ENCODE measurements at places on chromosomes 2 and 18.

DNA sequence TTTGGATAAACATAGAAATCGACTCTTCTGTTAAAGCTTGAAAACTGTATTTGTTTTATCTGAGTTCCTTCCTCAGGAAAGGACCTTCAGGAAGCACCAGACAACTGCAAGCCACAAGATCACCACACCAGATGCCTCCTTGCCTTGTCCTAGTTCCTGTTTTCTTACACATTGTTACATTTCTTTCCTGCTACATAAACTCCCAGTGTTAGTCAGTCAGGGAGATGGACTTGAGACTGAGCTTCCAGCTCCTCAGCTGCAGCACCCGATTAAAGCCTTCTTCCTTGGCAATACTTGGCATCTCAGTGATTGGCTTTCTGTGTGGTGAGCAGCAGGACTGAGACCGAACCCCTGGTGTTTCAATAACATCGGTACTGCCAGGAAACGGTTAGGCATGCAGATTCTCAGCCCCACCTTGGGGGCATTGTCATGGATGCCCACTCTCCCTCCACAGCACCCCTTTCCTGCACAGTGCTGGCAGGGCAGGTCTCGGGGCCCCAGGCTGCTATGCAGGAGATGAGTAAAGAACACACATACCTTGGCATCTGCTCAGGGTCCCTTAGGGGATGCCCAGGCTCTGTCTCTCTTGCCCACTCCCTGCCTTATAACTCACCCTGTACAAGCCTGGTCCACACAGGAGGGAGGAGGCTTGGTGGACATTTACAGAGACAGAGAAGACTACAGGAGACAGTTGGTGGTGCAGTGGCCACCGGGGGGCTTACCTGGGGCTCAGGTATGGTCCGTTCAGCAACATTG, 32.6 kb downstream of the ANKMY1 start:
- no peak for DNase-seq

DNA sequence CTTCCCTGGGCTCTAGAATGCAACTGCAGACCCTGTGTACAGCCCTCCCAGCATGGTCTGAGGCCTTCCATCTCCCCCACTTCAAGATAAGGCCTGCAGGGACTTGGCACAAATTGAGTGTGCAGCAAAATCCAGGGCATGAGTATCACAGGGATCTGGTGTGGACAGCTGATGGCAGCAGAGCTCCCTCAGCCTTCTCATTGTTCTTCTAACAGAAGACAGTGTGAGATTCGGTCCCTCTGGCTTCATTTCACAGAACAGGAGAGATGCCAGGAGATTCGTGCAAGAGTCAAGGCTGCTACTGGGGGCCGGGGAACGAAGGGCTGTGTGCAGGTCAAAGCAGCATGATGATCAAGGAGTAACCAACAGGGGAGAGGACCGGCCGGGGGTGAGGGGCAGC, 85.8 kb downstream of the UXS1 start:
- no peak for DNase-seq

GRCh38 chr2:131148426-131148825, 43.3 kb downstream of the PLEKHB2 start:
- no peak for DNase-seq

GRCh38 chr18:55221622-55222021, 262.4 kb upstream of the CCDC68 start:
- no peak for DNase-seq

- DNase-seq = no peak
Observed at GRCh38 chr2:78779761-78780160, 245.7 kb upstream of the REG3G start.

- no peak for DNase-seq
Observed at GRCh38 chr2:135850892-135851668, 14.1 kb upstream of the LCT start.

DNA sequence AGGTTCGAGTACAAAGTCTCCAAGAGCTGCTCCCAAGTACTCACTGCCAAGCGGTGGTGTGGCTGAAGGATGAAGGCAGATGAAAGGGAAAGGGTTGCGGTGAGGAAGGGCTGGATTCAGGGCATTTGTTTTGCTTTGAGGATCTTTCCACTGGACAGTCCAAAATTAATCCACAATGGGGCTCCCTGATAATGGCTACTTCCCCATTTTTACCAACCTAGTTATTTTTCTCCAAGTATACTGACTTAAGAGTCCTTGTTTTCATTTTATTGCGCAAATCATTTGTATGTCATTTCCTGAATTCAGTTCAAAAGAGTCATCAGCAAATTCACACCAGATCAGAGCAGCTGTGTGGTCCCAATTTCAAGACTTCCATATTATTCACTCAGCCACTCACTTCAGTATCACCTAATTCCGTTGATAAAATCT, 464 bp upstream of the SESTD1 start:
- DNase-seq = no peak

GRCh38 chr2:200352636-200353035, 46.1 kb downstream of the SPATS2L start:
- no peak for DNase-seq

- no peak for DNase-seq
Observed at GRCh38 chr18:65347446-65347845, 403.4 kb upstream of the CDH7 start.

GRCh38 chr18:28781616-28782362, 604.9 kb upstream of the CDH2 start:
- no peak for DNase-seq

DNA sequence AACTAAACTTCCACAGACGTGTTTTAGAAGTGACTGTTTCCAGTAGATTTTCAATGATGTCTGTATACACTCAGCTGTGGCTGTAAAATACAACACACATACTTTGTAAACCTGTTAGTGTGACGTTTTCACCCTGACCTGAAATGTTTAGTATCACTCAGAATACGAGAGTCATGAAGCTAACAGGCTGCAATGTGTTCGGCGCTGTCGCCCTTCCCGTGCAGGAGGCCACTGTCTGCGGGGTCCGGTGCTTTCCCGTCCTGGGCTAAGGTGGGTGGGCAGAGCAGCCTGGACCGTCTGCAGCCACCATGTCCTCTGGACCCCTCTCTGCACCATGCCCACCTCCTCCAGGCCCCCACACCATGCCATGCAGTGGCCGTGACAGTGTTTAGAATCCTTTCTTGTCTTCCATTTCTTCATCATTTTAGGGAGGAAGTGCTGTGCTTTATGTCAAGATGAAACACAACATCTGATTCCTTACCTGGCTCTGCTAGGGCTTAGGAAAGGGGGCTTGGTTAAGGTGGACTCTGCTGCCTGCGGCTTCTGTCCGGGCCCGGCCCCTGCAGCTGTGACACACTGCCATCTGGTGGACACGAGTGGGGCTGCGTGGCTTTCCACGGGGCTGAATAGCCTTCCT, 53.8 kb upstream of the RBM44 start:
- peak; percentile 80 for DNase-seq

DNA sequence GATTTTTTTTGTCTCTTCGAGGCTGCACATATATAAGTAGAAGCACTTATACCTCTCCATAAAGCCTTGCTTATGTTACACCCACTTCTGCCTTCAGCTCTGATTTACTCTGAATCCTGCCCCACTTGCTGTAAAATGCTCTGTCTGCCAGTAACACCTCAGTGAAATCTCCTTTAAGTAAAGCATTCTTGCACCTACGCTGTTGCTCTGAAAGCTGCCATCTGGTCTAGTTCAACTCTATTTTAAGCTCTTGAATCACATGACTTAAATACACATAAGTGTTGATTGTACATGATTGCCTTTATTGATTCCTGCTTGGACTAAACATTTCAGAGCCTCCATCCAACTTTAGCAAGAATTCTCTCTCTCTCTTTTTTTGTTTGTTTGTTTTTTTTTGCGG, 609.0 kb upstream of the CELF4 start:
- no peak for DNase-seq

- DNase-seq = no peak
Observed at GRCh38 chr2:24214880-24215279, 40.0 kb downstream of the FAM228A start.

DNA sequence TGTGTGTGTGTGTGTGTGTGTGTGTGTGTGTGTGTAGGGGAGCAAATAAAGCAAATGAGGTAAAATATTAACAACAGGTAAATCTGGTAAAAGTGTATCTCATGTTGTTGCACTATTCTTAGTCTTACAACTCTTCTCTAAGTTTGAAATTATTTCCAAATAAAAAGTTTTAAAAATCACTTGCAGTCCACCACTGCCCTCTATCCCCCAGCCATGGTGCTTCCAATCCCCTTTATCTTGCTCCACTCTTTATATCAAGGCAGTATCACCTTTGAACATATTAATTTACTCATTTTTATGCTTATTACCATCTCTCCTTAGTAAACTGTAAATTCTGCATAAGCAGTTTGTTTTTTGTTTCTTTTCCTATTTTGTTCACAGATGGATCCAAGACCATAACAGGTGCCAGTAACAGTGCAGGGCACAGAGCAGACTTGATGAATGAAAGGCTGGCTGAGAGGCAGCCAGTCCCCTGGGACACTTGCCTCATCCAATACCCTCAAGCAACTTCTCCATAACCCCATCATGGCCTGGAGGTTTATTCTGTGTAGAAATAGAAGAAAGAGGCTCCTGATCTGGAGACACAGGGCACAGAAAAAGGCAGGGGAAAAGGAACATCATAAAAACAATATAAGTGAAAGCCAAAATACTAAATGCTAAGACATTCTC, 67.6 kb downstream of the LDAH start:
- no peak for DNase-seq

GRCh38 chr2:225137971-225138370, 95.7 kb upstream of the DOCK10 start:
- DNase-seq = no peak

DNA sequence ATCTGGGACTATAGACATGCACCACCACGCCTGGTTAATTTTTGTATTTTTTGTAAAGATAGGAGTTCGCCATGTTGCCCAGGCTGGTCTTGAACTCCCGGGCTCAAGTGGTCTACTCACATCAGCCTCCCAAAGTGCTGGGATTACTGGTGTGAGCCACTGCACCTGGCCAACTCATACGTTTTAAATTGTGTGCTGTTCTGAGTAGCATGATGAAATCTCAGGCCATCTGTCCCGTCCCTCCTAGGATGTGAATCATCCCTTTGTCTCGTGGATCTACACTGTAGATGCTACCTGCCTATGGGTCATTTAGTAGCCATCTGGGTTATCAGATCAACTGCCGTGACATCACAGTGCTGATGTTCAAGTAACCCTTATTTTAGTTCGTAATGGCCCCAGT, 38.5 kb upstream of the RMP24 start:
- DNase-seq = no peak

DNA sequence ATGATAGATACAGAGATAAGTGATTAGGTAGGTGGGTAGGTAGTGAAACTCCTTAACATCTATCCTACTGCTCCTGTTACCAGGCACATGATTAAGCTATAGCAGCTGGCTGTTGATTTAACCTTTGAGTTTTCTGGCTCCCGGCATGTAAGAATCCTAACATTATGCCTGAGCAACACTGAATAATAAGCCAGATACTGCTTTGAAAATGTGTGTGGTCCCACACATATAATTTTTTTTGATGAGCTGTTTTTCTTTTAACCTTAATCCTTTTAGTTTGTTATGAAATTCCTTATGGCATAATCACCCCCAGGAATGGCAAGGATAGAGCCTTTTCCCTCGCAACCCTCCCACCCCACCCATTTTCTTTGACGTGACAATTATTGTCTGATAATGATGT, 104.2 kb upstream of the NEUROD1 start:
- no peak for DNase-seq

GRCh38 chr2:241289053-241289452, 26.4 kb downstream of the HDLBP start:
- DNase-seq = no peak

DNA sequence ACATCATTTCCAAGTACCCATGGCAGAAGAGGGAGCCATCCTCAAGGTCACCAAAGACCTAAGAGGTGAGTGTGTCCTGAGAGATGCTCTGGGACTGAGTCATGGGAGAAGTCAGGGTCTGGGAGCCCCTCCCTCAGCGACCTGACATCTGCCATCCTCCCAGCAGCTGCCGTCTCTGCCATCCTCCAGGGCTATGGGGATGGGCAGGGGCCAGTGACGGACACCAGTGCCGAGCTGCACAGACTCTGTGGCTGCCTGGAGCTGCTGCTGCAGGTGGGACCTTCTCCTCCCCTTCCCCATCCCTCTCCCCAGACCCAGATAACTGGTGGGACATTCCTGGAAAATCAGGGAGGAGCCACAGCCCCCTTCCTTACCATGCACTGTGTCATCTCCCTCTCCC, 1.5 kb downstream of the RUFY4 start:
- DNase-seq = no peak

DNA sequence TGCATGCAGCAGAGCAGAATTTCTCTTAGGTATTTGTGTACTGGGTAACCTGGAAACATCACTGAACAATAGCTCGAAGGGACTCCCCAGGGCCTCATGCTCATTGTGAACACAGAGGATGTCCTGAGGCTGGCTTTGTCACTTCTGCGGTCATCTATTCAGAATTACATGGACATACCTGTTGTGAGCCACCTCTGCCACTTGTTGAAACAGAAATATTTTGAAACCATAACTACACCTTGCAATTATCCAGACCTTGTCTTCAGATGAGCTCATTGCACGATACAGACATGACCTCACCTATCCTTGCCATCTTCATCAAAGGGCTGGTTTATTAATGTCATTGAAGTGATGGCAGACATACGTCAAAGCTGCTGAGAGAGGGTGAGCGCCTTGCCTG, 23.4 kb upstream of the CREG2 start:
- DNase-seq = no peak

DNA sequence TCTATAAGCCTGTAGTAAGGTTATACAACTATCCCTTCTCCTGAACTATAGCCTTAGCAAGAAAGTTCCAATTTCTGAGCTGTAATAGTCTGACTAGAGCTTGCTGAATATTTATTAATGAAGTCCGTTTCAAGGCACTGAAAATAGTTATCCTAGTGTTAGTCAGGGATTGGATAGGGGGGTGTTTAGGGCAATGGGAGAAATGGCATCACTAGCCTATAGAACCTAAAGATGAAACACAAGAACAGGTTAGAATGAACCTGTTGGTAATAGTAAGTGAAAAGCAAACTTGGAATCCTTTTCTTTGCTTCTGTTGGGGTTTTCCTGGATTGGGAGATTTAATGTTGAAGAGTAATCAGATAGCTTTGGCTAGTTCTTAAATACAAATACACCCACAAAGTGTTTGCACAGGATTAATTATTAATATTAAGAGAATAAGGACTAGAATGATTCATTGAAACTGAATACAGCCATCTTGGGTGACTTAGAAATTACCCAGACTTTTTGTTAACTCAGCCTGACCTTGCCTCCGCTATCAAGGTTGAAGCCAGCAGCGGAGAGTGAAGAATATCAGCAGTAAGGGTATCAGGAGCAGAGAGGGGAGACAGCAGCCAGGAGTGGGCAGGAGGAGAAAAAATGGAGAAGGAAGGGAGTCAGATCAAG, 14.4 kb downstream of the CCNT2 start:
- no peak for DNase-seq

DNA sequence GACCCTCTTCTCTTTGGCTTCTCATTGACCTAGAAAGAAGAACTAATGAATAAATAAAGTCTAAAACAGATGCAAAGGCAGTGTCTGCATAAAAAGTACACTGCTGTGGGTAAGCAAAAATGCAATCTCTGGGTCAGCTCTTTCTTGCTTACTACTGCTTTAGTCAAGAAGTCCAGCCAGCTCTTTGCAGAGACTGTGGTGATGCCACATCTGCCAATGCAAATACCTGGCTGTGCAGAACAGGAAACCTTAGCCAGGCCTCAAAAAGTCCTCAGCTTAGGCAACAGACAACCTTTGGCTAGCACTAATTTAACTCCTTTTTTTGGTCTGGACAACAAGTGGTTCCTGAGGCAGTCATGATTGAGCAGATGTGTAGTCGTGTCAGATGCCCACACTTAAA, 73.6 kb upstream of the RND3 start:
- no peak for DNase-seq
